Right hindlimb (tissue), 1 donor: ENCODE measurements at places on chromosomes 1 and 21.

- DNase-seq, result no peak
Measured at GRCh38 chr1:204417074-204417997, 5.7 kb upstream of the PPP1R15B start.

- DNase-seq, result no peak
Measured at GRCh38 chr1:230048322-230048721, 18.7 kb upstream of the GALNT2 start.

DNA sequence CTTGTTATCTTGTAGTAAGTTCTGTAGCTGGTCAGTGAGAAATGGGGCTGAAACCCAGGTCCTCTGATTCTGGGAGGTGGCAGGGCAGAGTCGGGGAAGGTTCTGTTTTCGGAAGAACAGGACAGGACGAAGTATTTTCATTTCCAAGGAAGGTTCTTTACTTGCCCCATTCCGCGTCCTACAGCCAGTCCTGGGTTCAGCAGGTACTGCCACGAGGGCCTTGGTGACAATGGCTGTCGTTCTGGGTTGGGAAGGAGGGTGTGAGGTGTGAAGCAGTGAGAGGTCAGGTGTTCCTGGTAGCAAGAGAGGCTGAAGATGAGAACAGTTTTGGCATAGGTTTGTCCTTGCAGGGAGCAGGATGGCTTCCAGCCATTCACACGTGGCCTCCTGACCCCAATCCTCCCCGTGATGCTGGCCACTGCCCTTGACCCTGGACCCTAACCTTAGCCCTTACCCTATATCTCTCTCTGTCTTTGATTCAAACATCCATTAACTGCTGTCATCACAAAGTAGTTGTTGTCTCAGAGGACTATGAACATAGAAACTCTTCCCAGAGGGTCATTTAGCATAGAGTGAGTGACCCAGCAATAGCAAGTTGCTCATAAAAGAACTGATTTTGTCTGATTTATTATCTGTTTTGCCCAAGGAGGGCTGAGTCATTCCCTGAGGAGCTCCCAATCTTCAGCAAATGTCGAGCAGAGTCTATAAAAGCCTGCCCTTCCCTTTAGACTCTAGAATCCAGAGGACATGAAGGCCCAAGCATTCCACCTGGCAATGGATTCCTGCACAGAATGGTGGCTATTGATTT lies 25.0 kb downstream of the VASH2 start:
- DNase-seq, result no peak

DNA sequence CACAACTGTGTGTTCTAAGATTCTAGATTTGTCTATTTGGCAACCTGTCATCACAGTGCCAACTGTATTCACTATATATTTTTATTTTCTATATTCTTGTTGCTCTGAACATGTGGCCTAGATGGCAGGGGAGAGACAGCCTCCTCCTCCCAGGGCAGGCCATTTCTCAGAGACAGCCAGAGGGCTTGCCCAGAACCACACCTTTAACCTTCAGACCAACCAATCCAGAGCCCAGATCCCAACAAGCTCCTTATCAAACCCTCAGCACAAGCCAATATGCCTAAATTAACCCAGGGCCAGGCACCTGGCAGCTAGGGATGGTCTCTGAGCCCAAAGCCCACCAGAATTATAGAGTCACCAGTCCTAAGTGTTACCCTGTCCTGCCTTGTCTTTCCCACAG lies 19.3 kb downstream of the TRIM11 start:
- DNase-seq, result no peak

DNA sequence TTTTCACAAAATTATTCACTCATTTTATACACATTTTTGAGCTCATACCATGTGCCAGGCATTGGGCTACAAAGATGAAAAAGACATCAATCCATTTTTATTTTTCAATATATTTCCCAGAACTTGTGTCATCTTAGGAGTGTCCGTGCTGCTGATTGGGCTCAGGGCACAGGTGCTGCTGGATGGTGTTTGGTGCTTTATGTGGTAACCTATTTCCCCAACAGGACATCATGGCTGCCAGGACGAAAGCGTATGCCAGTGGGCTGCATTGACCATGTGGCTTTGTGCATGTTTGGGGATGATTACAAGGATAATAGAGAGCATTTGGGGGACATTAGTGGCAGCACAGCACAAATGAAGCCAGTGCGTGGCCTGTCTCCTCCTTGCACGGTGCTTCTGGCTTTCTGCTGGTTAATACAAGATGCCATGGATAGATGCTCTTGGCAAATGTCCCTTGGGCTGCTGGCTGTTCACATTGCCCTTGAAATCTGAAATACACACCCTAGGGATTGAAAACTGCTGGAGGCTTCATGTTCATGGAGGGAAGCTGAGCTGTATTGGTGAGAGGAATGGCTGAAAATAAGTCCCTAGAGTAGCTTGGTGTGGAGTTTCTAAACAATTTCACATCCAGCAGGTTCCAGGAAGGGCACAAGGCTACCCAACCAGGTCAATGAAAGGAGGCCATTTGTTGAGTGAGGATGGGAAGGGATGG lies 52.3 kb downstream of the TENT5C start:
- no peak for DNase-seq

DNA sequence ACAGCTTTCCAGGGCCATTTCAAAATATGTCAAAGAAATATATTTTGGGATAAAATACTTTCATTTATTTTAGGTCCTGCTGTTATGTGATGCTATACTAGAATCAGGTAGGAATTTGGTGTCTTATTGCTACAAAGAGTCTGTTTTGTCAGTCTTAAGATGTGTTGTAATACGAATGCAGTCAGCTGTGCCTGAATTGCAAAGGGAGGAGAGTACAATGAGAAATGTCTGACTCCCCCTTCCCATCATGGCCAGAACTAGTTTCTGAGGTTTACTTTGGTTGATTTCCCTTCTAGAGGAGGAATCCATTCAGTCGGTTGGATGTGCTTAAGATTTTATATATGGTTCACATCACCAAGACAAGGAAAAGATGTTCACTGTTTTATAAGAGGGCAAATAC lies 75.7 kb upstream of the TNFSF18 start:
- DNase-seq, result no peak

GRCh38 chr1:224054611-224055010 lies 59.3 kb upstream of the FBXO28 start:
- no peak for DNase-seq
